ENCODE measurements at places on chromosomes 12 and 14.

GRCh38 chr12:116885491-116885890 lies 4.2 kb upstream of the HRK start:
- no peak for DNase-seq

GRCh38 chr14:60161196-60162107 lies 3.7 kb downstream of the DHRS7 start:
- no peak for DNase-seq

- DNase-seq, result no peak
These were observed 245.9 kb upstream of the ARID2 start for GRCh38 chr12:45483571-45483970.

- DNase-seq, result no peak
These were observed at the start of gene SYNDIG1L for GRCh38 chr14:74426202-74426582. TSS of gene SYNDIG1L (minus strand) at chr14:74426210. CDS start at chr14:74409744, 16,466 bp downstream.

- DNase-seq, result no peak
These were observed 227.1 kb upstream of the FKBP4 start for GRCh38 chr12:2567711-2568110.

GRCh38 chr12:82968631-82969367 lies 282.1 kb downstream of the TMTC2 start:
- no peak for DNase-seq

GRCh38 chr14:100107236-100107635 lies 42.0 kb downstream of the EVL start:
- DNase-seq, result no peak

- DNase-seq, result no peak
These were observed 17.1 kb upstream of the SAMD4A start for GRCh38 chr14:54549862-54550261.

GRCh38 chr12:52434081-52434733 lies at the start of gene KRT75:
TSS of gene KRT75 (minus strand) at chr12:52434371. CDS start at chr12:52434304, 67 bp downstream.
- no peak for DNase-seq

GRCh38 chr14:38158468-38158867 lies 49.2 kb upstream of the SSTR1 start:
- no peak for DNase-seq

- no peak for DNase-seq
These were observed 35.1 kb downstream of the MYL2 start for GRCh38 chr12:110885152-110885840.

GRCh38 chr14:36479344-36479743 lies 40.7 kb downstream of the NKX2-1 start:
- DNase-seq, result no peak

DNA sequence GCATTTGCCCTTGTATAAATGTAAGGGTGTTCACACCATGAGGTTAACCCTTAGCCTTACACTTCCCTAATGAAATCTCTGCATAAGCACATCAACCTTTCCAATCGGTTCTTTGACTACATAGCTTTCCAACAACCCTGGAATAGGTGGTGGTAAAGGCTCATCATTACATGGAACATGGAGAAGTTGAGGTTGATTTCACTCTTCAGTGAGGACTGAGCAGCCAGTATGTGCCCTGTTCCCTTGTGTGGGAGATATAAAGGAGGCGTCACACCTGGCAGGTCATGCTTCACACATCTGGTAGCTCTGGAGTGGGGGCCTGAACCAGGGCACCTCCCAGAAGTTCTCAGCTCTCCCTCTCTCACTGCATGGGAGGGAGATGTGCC lies 21.7 kb upstream of the JPH4 start:
- DNase-seq, result no peak

DNA sequence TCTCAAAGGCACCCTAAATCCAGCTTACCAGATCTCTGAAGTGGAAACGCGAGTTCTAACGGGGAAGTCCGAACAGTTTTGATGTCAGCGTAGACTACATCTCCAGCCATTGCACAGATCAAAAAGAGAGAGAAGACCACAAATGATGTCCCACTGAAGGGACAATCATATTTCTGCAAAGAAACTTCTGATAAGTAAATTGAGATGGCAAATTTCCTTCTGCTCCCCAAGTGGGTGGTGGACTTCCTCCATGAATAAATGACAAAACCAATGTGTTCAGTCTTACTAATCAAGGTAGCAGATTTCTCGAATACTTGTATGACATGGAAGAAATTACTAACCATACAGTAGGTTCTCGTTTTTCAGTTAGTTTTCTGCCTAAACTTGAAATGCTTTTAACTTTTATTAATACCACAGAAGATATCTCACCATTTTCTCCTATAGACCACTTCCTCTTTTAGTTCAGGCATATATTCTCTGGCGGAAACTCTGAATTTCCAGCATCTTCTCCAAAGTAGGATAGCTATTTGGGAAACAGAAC lies at the start of gene CLECL1:
CLECL1 (minus strand) TSS at position 177 of the 541 bp plus-strand sequence.
- no peak for DNase-seq

- DNase-seq, result no peak
These were observed 137.7 kb upstream of the NEDD1 start for GRCh38 chr12:96769400-96769799.

GRCh38 chr14:77659831-77660230 lies 43.4 kb upstream of the SPTLC2 start:
- DNase-seq, result no peak

DNA sequence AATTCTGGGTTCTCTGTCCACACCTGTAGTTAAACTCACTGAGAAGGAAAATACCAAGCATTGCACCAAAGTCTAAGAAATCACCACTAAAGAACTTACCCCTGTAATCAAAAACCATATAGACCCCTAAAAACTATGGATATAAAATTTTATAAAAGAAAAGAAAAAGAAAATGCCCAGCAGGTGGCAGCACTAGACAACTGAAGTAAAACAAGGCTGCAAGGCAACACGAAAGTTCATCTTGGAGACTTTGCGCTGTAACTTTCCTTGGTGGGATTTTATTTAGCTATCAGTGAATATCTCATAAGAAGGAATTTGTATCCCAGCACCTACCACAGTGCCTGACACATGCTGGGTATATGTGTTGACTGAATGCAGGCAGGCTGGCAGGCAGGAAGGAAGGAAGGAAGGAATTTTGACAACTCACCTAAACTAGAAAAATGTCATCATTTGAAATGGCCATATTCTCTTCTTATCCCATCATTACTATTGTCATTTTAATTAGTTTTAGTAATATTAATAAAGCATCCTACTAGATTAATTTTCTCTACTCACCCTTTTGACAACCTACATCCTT lies 68.2 kb upstream of the ETV6 start:
- DNase-seq, result no peak

GRCh38 chr12:54374562-54375258 lies 9.8 kb downstream of the ZNF385A start:
- no peak for DNase-seq

DNA sequence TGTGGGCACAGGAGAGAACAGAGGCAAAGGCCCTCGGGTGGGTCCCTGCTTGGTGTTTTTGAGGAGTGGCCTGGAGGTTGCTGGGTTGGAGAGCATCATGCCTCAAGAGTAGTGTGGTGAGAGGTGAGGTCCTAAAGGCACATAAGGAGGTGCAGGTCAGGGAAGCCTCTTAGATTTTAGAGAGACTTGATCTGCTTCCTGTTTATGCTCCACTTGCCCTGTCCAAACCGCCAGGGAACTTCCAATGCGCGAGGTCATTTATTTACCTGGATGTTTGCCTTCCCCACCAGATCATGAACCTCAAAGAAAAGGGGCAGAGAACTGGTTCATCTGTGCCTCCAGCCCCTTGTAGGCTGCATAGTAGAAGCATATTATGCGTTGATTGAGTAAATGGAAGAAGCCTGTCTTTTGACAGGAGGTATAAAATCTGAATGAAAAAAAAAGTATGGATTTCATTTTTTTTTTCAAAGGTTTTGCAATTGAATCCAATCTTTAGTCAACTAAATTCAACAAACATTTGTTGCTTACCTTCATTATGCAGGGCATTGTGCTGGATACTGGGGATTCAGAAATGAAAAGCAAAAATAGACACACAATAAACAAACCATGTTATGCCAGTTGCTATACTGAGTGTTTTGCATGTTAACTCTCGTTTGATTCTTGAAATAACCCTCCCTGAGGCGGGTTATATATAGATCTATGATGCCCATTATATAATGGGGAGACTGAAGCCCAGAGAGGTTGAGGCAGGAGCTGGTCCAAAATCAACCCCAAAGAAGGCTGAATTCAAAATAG lies 485.2 kb downstream of the VRK1 start:
- DNase-seq, result no peak

DNA sequence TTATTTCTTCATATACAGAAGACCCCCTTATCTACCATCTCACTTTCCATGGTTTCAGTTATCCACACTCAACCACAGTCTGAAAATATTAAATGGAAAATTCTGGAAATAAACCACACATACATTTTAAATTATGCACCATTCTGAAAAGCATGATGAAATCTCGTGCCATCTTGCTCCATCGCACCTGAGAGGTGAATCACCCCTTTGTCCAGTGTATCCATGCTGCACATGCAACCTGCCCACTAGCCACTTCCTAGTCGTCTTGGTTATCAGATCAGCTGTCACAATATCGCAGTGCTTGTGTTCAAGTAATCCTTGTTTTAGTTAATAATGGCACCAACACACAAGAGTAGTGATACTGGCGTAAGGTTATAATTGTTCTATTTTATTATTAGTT lies 145.7 kb downstream of the C12orf42 start:
- no peak for DNase-seq

- no peak for DNase-seq
These were observed 200.4 kb upstream of the SRRM4 start for GRCh38 chr12:118780939-118781338.

GRCh38 chr14:103651585-103651984 lies 22.6 kb downstream of the KLC1 start:
- no peak for DNase-seq

- DNase-seq, result no peak
These were observed 24.3 kb downstream of the CNOT2 start for GRCh38 chr12:70267550-70267949.

DNA sequence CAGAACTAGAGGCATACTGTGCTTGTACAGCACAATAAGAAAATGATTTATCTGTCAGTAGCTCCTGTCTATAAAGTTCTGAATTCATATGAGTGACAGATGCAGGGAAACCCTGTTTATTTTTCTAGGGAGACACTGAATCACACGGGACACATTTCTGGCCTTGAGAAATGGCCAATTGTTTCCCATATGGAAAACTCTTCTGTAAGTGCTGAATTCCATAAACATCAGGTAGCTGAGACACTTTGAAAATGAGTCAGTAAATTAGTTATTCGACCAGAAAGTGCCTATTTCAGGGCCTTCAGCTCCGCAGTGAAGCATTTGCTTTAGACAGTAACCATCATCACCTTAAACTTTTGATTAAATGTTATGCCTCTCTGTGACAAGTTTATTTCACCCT lies 184.4 kb downstream of the TMEM132D start:
- no peak for DNase-seq

- DNase-seq, result no peak
These were observed 27.5 kb downstream of the BCAT1 start for GRCh38 chr12:24921251-24922038.

DNA sequence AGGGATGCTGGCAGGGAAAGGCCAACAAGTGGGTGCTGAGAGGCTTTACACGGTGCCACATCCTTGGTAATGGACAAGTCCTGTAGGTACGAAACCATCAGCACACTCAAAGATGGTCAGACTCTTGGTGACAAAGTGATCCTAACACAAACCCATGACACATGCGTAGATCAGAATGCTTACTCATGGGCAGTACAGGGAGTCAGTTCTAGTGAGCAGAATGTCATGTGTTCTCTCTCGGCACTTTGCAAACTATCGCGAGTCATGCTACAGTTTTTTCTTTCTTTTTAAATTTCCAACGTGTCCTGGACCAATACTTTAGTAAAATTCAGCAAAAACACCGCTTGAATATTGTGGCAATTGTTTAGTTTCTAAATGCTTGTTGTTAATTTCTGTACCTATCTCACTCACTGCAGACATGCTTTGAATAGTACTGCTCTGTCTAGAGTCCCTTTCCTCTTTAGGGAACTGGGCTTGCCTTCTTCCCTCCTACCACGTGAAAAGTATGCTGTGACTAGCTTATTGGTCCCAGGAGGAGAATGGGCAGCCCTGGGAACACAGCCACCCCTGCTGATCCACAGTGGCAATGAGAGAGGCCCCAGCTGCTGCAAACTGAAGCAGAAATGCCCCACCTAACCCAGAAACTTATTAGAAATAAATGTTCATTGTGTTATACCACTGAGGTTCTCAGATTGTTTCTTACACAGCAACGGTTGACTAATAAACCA lies 62.4 kb downstream of the UBR7 start:
- DNase-seq, result no peak
